Upper lobe of left lung (tissue), 6 donors: ENCODE measurements at places on chromosomes 16 and 17.

GRCh38 chr16:9008601-9009260, 45.0 kb upstream of the USP7 start:
- DNase-seq: peak; percentile 68

DNA sequence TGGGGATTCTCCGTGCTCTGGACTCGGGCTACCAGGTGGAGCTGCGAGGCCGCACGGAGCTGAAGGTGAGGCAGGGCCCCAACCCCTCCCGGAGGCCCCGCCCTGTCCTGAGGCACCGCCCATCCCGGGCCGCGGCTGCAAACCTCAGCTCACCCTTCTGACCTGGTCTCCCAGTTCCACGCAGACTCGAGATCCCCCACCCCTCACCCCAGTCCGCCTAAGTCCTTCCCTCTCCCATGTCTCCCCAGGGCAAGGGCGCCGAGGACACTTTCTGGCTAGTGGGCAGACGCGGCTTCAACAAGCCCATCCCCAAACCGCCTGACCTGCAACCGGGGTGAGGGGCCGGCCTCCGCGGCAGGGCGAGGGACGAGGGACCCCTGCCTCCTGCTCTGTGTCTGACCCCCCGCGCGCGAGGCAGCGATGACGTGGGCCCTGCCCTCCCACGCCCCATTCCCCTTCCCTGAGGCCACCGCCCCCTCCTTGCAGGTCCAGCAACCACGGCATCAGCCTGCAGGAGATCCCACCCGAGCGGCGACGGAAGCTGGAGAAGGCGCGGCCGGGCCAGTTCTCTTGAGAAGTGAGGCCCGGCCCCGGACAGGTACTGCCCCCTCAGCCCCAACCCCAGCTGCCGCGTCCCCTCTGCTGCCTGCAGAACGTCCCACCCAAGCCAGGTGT, 13.7 kb downstream of the GUCY2D start:
- DNase-seq: peak; percentile 81

GRCh38 chr17:79684132-79684985, 46.4 kb upstream of the ENPP7 start:
- DNase-seq: no peak

DNA sequence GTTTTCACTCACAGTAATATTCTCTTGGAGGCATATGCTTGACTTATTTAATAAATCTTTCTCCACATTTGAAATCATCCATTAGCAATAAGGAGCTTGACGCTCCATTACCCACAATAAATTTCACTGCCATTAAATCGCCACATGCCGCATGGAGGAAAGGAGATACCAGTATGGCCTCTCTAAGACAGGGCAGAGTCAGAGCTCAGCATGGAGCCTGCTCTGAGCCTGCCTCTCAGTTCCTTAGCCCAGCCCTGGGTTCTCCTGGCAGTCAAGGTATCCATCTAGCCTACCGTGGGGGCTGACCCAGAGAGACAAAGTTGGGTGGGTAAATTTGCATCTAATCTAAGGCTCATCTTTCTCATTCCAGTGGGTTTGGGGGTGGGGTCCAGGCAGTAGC, 80.3 kb upstream of the CES5A start:
- no peak for DNase-seq

- no peak for DNase-seq
Measured at GRCh38 chr17:73551759-73552158, 92.5 kb downstream of the SDK2 start.

DNA sequence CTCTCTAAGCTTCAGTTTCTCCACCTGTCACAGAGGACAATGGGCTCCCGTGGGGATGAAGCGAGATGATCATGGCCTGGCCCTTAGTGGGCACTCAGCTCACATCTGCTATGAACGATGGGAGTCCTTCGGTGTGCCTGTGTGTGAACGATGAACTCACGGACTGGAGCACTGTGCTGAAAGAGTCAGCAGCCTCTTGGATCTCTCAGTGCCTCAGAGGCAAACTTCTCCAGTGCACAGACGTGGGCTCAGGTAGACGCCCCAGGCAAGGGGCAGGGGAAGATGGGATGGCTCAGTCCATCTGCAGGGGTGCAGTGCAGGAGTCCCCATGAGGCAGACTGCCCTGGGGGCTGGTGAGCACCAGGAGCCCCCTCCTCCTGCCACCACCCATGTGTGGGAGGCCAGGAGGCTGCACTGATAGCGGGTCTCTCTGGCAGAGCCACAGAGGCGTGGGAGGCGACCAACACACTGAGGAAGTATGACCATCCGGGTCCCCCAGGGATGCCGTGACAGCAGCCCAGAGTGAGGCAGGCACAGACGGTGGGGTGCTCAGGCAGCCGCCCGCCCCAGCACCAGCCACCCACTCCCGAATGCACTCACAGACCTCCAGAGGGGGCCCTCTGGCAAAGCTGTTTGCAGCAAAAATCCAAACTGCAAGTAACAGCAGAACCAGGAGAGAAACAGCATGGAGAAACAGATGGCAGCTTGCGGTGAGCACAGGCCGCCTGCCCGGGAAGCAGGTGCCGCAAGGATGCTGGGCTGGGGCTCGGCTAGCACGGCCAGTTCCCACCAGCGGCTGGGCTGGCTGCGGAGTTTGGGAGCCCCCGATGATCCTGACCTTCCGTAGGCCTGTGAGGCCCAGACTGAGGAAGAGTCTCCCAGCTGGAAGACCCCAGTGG, 82.7 kb downstream of the RPH3AL start:
- DNase-seq: peak; percentile 15

GRCh38 chr16:55868137-55868536, 7.0 kb downstream of the CES5A start:
- no peak for DNase-seq

GRCh38 chr16:60763869-60764268, 1272.4 kb downstream of the CDH8 start:
- no peak for DNase-seq

- peak; percentile 25 for DNase-seq
Measured at GRCh38 chr17:6137716-6138502, 67.7 kb downstream of the WSCD1 start.

DNA sequence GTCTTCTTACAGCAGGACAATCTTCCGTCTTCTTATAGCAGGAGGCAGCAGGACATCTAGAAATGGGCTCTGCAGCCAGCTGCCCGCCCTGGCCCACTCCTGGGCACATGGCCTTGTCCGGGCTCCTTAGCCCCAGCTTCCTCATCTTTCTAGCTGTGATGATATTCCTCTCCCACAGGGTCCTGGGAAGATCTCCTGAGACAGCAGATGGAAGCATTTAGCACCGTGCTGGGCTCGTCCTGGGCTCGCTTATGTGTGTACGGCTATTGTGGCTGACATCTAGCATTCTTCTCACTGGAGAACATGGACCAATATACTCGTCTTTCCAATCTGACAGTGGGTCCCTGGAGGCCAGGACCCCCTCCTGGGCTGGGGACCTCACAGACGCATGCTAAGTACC, 48.5 kb downstream of the TIMM22 start:
- no peak for DNase-seq

GRCh38 chr17:8913091-8913490, 45.6 kb upstream of the PIK3R6 start:
- no peak for DNase-seq

DNA sequence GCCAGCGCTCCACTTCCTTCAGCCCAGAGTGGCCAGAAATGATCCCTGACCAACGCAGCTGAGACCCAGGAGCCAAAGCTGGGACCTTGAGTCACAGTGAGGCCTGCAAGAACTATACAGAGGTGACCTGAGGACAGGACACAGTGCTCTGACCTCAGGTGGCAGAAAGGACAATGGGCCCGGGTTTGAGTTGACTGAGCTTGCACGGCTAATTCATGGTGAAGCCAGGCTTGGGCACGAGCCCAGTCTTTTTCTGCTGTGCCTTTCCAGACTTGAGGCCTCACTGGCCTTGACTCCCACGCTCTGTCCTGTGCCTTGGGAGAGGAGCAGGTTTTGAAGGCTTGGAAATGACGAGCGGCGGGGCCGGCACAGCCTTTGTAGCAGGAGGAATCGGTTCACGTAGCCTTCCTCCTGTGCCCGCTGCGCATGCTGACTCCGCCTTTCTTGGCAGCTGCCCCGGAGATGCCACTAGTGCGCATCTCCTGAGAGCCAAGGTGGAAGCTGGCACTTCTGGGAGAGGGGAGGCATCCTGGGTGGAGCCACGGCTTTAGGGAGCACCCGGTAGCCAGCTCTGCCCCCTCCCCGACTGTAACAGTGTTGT, 34.9 kb downstream of the NDEL1 start:
- DNase-seq: no peak

- no peak for DNase-seq
Measured at GRCh38 chr17:63482509-63482908, 5.6 kb downstream of the ACE start.

GRCh38 chr16:50665128-50665878, 15.8 kb downstream of the SNX20 start:
- peak; percentile 83 for DNase-seq

DNA sequence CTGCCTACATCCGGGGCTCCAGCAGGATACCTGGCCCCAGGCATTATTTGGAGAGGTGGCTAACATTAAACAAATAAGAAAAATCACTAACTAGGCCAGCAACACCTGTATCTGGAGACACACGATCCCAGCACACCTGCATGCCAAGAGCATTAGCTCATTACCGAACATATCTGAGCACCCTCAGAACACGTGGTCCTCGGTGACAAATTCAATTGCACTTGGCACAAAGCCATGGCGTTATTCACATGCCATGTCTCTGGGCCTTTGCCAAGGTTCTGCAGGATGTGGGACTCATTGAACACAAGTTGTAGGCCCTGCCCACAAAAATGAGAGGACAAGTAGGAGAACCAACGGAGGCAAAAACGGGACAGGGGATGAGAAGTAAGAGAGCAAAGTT, 552.3 kb downstream of the TOX3 start:
- DNase-seq: no peak

- no peak for DNase-seq
Measured at GRCh38 chr17:78715876-78716275, 66.2 kb downstream of the CYTH1 start.

DNA sequence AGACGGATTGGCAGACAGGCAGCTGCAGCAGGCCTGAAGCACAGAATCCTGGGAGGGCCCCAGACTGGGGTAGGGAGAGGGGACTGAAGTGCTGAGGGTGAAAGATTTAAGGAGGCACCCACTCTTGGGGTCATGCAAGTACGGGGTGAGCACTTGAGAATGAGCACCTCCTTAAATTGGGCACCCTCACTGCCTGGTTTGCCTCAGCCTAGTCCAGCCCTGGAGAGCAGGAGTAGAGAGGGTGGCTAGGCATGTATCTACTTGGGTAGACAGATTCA, 154.1 kb upstream of the CDC42EP4 start:
- no peak for DNase-seq

DNA sequence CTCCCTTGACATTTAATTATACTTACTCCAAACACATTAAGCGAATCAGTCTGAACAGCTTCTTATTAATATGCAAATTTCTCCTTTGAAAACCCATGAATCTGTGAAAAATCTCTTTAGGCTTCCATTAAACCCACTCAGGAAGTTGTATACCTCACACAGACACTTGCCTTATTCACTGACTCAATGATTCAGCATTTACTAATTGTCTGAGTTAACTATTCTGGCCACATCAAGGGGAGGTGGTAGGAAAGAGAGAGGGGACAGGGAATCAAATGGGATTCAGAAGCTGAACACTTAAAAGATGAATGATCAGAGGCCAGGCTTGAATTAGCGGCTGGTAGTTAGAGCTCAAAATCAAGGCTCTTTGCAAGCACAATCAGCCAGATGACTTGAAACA, 70.0 kb downstream of the HS3ST3A1 start:
- DNase-seq: no peak

GRCh38 chr17:4180791-4181190, 37.8 kb downstream of the CYB5D2 start:
- DNase-seq: no peak

DNA sequence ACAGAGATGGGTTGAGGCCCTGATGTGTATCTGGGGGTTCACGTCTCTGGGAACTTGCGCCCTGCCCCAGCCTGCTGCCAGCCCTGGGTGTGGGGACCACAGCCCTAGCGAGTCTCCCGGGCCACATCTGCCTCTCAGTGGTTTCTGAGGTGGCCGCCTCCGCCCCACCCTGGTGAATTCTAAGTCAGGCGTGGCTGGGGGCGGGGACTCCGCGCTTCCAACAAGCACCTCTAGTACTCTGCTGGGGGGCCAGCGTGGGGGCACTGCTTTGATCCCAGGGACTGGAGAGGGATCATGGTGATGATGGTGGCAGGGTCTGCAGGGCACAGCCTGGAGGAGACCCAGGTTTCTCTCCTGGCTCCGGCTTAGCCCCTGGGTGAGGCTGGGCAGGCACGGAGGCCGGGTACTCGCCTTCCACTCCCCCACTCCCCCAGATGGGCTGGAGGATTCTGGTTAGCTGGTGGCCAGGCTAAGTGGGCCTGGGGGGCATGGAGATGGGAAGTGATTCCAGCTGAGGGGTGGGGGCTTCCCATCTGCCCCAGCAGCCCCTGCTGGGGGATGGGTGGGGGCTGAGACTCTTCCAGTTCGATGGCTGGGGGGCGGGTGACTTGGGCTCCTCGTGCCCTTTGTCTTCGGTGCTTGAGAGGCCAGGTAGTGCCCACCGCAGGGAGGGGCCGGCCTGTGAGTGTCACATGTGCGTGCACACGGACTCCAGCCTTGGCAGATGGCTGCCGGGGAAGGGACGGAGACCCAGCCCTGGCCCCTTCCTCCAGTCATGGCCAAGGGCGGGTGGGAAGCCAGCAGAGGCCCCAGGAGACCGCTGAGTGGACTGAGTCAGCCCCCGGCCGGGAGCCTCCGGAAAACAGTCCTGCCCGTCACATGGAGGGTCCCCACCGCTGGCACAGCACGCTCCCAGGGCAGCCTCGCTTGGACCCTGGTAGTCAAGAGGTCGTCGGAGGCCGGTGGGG, 3.9 kb downstream of the GLIS2 start:
- DNase-seq: peak; percentile 62

GRCh38 chr16:55147396-55147795, 176.6 kb upstream of the IRX6 start:
- DNase-seq: no peak

GRCh38 chr17:45783593-45784292, 377 bp upstream of the CRHR1 start:
- DNase-seq: no peak

DNA sequence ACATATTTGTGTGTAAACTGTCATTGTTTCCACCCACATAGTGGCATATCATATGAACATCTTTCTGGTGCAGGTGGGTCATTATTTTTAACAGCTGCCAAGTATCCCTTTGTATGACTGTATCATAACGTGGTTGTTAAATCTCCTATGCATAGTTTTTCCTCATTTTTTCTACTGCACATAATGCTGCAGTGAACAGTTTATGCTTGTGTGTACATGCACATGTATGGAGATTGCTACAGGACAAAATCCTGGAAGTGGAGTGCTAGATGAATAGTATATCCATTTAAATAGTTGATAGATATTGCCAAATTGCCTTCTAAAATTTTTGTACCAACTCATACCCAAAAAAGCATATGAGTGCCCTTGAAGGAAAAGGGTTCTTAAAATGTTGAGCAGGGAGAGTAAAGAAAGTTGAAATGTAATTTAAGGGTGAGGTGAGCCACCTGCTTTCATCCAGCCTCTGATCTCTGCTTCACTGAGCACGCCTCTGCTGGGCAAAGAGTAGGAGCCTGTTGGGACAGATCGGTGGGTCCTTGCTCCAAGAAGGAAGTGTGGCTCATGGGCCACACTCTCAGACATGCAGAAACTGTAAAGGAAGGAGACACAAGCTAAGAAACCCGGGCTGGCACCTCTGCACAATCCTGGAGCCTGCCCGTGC, 55.3 kb downstream of the HLF start:
- DNase-seq: no peak
